Activated naive CD4-positive, alpha-beta T cell (primary cell): ENCODE measurements at places on chromosomes 7 and 10.
A peak's percentile ranks its signal among the peaks of the same experiment; 100 is the strongest.

GRCh38 chr7:94173436-94173835 is 169.3 kb upstream of the BET1 start:
- no peak for DNase-seq

- no peak for DNase-seq
These were observed 5.5 kb downstream of the VSTM4 start for GRCh38 chr10:49109669-49110340.

GRCh38 chr10:17240616-17241015 is 12.6 kb downstream of the VIM start:
- DNase-seq, result no peak

- no peak for DNase-seq
These were observed 39.3 kb downstream of the FAM13C start for GRCh38 chr10:59323036-59323459.

DNA sequence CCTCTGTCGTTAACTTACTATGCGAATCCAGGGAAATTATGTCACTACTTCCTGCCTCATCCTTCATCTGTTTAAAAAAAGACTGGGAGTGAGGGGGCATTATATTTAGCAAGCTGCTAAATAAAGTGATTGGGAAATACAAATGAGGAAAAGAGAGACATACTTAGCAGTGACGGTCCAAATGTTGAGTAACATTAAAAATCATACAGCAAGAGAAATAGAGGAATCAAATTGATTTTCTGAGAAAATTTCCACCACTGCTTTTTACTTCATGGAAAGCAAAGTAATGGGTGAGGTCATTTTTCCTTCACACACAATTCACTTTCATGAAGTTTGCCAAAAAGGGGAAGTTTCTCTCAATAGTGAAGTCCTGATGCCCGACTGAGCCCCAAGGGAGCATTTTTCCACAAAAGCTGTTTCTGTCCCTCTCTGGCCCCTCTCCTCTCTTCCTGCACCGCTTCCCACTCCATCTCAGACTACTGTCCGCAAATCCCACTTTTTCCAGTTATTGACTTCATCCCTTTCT is 61.9 kb upstream of the ADO start:
- DNase-seq, result no peak

DNA sequence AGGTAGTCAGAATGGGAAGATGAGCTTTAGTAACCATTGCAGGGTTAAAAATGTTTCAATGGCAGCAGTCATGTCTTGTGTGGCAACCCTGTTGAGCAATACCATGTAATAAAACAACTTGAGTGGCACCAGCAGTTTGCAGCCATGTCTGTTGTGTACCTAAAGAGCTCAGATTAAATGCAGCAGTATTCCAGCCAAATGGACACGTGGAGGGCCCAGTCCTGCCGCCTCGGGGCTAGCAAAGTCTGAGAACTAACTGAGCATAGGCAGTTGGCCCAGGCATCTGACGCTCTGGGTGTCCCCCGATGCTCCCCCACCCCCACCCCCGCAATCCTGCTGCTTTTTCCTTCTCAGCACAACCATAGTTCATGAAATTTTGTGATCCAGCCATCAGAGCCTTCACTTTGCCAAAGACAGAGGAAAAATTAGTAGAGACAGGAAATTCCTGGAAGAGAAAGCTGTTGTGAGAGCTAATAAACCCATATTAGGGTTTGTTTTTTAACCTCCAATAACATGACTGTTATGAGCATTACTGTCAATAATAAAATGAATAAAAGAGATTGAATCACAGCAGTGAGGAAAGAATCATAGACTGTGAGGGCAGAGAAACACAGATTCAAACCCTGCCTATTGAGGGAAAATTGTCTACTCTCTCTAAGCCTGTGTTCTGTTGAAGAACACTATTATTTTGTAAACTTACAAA is 220.6 kb upstream of the RHOBTB1 start:
- DNase-seq, result no peak

GRCh38 chr10:48941427-48942075 is 1.9 kb upstream of the LRRC18 start:
- no peak for DNase-seq

DNA sequence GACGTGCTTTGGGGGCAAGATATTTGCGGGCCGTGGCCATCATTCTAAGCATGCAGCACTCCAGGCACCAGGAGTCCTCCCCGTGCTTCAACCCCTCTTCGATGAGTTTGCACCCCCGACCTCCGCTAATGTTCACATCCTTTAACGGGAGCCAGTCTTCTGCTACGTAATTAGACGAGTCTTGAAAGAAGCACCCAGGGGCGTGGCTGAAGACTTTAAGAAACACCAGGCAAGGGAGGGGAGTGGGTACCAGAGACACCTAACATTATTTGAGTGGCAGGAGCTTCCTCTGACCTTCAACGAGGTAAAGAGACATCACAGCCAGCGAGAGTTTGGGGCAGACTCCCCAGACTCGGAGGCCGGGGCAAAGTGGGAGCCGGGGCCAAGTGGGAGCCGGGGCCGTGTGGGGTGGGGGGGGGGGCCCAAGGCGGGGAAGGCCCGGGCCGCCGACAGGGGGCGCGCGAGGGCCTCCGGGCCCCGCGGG is 31.1 kb upstream of the TOMM7 start:
- no peak for DNase-seq

GRCh38 chr7:18995270-18995671 is 122.2 kb downstream of the TWIST1 start:
- DNase-seq, result no peak

- DNase-seq, result no peak
These were observed 138.4 kb upstream of the IGFBP3 start for GRCh38 chr7:46059308-46060020.

- DNase-seq, result no peak
These were observed 389.7 kb downstream of the INHBA start for GRCh38 chr7:41313171-41313570.

GRCh38 chr7:158587162-158588084 is at the start of gene PTPRN2:
Gene PTPRN2 (minus strand): TSS chr7:158587823.
- DNase-seq, result peak; percentile 24

GRCh38 chr10:49569031-49569631 is 30.2 kb upstream of the ERCC6 start:
- DNase-seq, result no peak

DNA sequence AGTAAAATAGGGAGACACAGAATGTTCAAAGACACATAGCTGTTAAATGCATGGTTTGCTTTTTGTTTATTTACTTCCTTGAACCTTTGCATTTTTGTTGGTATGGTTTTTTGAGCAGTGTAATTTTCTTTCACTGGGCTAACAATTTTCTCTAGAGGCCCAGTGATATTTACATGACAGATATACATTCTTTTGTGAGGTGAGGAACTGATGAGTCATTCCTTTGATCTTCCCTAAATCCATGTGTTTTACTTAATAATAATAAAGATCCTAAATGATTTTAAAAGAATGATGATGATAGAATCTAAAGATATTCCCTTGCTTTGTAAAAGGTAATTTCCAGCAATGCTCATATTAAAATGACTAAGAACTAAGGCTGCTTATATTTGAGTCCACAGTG is 188.5 kb upstream of the ANK3 start:
- no peak for DNase-seq

GRCh38 chr7:32879460-32879859 is 12.1 kb downstream of the KBTBD2 start:
- DNase-seq, result no peak

DNA sequence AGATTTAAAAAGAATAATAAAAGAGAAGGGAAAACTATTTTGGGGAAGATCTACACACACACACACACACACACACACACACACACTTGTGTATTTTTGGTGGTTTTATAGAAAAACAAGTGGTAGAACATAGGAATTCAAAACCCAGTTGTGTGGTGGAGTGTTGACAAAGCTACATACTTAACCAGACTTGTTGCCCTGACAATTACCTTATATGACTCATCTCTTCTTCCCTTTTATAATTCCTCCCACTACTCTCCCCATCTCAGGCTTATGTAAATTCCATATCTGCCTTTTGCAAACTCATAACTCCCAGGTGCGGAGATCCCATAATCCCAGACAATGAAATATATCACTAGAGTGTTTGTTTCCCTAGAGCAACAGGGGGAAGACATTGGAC is 873.7 kb downstream of the NXPH1 start:
- DNase-seq, result no peak

GRCh38 chr10:72316748-72317435 is 37.8 kb downstream of the DNAJB12 start:
- peak; percentile 42 for DNase-seq

DNA sequence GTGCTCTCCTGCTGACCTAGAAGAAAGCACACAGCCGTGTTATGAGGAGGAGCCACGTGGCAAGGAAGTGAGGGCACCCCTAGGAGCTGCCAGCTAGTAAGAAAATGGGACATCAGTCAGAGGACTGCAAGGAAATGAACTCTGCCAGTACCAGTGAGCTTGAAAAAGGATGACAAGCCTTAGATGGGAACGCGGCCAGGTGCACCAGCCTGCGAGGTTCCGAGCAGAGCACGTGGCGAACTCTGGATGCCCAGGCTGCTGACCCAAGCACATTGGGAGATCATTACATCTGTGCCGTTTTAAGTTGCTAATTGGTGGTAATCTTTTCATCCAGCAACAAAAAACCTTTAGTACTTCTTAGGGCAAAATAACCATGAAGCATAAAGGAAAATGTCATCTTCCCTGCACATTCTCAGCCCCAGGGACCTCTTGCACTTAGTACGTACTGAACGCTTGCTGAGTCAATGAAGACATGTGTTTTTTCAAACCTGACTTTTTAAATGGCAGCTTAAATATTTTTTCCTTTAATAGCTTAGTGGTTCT is 69.4 kb downstream of the AMZ1 start:
- DNase-seq, result no peak

- no peak for DNase-seq
These were observed 506.8 kb upstream of the AUTS2 start for GRCh38 chr7:69091521-69091920.

DNA sequence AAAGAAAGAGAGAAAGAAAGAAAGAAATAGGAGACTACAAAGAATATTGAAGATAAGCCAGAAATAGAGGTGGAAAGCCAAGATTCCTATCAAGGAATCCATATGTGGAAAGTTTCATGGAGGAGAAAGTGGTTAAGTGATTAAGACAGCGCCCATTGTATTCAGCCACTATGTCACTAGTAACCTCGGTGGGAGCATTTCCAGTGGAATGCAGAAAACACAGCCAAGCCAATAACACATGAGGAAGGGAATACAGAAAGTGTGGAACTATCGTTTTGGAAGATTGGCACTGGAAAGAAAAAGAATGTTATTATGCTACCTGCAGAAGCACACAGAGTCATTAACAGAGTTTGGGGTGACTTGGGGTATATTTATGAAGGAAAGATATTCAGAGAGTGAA is 2.7 kb downstream of the MGAM2 start:
- no peak for DNase-seq

GRCh38 chr7:8356071-8356470 is 77.3 kb upstream of the NXPH1 start:
- DNase-seq, result no peak

GRCh38 chr10:75003891-75004290 is 107.6 kb upstream of the SAMD8 start:
- DNase-seq, result no peak

DNA sequence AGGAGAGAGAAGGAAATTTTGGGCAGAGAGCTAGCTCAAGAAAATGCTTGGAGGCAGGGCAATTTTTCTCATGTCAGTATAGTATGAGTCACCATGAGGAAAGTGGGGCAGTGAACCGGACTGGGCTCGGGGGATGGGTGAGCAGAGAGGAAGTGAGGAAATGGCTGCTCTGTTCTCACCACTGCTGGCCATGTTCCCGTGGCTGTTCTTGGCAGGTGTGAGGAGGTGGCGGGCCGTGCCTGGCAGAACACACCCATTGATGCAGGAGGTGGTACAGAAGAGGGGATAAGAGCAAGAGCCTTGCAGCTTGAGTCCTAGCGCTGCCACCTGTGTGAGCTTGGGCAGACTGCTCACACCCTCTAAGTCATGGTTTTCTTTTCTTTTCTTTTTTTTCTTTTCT is 304.4 kb upstream of the LYZL1 start:
- DNase-seq, result no peak

DNA sequence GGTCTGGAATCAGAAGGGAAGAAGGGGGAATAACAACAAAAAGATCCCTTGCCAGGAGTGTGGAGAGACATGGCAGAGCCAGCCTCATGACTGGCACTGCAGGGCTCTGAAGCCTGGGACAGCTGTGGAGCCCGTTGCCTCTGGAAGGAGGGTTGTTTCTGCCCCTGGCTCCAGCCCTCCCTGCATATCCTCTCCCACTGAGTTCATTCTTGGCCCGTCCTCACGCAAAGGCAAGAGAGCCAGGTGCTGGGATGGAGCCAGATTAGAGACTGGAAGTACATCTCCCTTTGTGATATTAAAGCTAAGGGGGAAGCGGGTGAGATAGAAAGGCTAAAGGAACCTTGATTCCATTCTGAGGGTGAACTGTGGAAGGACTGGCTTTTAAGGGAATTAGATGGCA is 141.5 kb upstream of the NPVF start:
- no peak for DNase-seq

DNA sequence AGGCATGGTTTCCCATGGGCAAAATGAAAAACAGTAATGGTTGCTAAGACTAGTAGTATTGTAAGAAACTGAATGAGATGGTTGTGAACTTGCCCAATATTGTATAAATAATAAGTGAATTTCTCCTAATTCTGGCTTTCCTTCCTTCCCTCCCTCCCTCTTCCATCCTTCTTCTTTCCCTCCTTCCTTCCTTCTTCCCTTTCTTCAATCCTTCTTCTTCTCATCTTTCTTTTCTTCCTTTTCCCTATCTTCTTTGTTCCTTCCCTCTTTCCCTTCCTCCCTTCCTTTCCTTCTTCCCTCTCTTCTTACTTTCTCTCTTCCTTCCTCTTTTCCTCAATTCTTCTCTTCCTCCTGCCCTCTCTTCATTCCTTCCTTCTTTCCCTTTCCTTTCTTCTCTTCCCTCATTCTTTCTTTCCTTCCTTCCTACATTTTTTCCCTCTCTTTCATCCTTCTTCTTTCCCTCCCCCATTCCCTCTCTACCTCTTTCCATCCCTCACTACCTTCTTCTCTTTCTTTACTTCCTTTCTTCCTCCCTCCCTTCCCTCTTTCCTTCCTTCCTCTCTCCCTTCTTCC is 4.1 kb upstream of the VWC2 start:
- DNase-seq, result no peak

DNA sequence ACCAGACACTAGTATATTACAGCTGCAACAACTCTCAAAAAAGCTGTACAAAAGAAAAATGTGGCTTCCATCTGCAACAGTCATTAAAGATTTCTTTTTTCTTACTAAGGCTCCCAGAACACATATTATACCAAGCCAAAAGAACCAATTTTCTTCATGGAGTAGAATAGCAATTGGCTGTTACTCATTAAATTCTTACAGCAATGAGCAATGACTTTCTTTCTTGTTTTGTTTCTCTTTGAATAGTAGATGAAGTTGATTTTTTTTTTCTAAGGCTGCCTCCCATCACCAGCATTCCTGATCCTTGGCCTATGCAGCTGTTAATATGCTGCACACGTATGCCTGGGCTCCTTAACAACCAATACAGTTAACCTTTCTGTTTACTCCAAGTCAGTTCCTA is 36.6 kb upstream of the SPOCK2 start:
- no peak for DNase-seq

- DNase-seq, result no peak
These were observed 82.6 kb upstream of the ARHGAP21 start for GRCh38 chr10:24806262-24806661.

- DNase-seq, result no peak
These were observed 175.1 kb downstream of the HGF start for GRCh38 chr7:81594767-81595166.
